ENCODE measurements at places on chromosomes 2 and 18.

- peak; percentile 39 for DNase-seq
Observed at GRCh38 chr18:29712785-29713184, 1329.8 kb downstream of the DSC3 start.

GRCh38 chr2:128198656-128199055, 107.7 kb downstream of the UGGT1 start:
- no peak for DNase-seq

DNA sequence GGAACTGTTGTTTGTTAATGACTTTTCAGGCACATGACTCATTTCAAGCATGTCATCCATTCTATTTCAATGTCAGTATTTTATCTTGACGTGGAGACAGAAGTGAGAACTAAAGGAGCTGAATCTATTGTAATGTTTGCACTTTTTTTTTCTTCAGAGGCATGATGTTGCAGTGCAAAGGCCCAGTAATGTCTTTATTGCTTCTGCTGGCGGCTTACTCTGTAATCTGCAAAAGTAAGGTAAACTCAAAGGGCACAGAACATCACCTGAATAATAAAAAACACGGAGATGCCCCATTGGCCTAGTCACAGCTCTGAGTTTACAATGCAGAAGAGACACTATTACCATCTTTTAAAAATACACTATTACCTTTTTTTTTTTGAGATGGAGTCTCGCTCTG, 2.4 kb upstream of the CNNM3 start:
- no peak for DNase-seq

- no peak for DNase-seq
Observed at GRCh38 chr2:128593879-128594650, 275.4 kb upstream of the HS6ST1 start.

- DNase-seq: no peak
Observed at GRCh38 chr2:84713441-84713840, 167.4 kb downstream of the TRABD2A start.

DNA sequence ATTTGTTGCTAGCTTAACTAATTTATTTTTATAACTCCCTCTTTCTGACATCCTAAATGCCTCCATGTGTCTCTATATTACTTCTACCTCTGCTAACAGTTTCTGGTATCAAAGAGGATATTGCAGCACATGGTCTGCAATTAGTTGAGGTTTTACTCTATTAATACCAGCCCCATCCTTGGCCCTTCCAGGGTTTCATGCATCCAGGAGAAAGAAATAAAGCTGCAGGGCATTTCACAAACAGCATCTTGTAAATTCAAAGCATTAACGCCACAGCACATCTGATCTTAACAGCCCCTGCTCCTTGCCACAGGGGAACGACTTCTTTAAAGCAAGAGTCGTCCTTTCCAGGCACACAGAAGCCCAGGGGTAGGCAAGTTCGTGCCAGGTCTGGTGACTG, 258.9 kb downstream of the ICOS start:
- DNase-seq: no peak

DNA sequence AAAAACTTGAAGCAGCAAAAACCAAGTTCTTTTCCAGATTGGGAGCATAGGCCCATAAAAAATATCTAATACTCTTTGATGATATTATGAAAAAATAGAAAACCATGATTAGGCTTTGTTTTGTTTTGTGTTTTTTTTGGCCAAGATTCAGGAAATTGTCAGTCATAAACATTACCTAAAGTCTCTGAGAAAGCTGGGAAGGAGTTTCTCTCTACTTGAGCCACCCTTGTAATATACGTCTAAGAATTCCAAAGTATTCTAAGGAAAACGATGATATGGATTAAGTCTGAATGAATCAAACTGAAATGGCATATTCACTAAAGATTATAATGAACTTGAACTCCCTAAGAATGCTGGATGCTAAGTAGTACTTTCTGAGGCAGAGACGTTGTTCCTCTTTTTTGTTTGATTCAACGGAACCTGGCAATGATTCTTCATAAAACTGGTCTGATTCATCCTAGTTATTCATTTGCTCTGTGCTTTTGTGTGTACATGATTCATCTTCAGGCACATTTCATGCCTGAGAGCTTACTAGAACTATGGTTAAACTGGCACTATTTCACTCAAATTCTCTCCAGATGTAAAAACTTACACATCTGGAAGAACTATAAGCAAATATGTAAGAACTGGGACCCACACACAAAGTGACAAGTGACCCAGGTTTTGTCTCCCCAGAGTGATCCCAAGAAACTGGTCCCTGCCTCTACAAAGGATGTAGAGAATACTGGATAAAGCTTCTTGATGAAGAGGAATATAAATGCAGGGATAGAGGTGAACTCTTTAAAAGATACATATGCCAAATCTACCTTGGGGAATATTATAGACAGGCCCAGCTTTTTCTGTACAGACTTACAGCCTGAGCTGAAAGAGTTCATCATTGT, 159.7 kb downstream of the DOCK10 start:
- DNase-seq: peak; percentile 64

DNA sequence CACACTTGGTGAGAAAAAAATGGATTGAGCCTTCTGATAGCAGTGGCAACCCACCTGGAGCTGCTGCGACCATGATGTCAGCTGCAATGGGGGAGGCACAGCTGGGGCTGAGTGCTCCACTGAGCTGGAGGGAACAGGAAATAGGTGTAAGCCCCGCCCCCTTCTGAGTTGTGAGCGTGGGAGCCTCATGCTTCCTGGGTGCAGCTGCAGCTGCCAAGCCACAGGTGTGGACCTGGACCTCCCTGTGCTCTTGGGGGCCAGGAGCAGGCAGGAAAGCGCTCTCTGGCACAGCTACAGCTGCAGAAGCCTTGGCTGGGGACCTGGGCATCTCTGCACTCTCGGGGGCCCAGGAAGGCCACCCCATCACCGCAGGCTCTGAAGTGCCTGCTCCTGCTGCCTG, 970.6 kb downstream of the DCDC2C start:
- no peak for DNase-seq

DNA sequence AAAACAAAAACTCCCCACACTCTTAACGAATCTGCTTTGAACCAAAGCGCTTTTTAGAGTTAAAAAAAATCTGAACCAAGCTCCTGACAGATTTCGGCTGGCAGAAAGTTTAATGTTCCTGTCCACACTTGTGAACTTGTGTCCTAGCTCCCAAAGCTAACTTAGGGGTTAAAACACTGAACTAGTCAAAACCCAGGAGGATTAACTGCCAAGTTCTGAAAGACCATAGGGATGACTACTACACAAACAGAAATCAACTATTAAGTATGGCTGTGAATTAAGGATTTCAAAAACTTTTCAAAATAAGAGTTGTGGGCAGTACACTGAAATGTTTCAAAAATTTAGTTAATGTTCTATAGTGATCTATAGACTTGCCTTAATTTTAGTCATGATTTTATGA, 26.2 kb upstream of the CDKL4 start:
- no peak for DNase-seq

DNA sequence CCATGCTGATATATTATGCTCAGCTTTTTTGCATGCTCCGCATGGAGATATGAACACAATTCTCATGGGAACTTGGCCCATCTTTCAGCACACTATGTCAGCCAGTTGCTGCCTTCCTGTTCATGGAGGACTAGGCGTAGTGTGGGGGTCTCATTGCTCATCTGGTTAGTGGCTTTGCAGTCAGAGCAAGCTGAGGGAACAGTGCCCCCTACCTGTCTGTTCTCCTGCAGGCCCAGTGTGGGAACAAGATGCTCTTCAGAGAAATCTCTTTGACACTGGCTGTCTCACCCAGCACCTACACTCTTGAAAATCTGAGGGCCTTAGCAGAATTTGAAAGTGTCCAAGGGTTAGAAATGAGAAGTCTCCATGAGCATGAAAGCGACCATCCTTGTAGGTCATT, 47.1 kb downstream of the SPTBN1 start:
- peak; percentile 59 for DNase-seq

DNA sequence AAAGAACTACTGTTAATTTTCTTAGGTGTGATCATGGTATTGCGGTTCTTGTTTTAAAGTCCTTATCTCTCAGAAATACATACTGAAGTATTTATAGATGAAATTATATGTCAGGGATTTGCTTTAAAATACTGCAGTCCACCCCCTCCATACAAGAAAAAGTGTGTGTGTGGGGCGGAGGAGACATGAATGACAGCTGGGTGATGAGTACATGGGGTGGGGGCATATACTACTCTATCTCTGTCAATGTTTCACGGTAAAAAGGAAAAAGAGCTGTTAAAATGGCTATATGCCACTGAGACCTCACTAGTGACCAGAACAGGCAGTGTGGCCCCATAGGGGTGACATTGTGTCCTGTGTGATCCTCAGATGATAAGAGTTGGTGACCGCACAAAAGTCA, 54.1 kb downstream of the SPRED2 start:
- DNase-seq: no peak

- no peak for DNase-seq
Observed at GRCh38 chr2:225456619-225457260, 57.2 kb downstream of the NYAP2 start.

GRCh38 chr2:221170548-221170947, 401.6 kb downstream of the EPHA4 start:
- no peak for DNase-seq

GRCh38 chr2:200431996-200432705, 77.7 kb downstream of the KCTD18 start:
- DNase-seq: no peak

DNA sequence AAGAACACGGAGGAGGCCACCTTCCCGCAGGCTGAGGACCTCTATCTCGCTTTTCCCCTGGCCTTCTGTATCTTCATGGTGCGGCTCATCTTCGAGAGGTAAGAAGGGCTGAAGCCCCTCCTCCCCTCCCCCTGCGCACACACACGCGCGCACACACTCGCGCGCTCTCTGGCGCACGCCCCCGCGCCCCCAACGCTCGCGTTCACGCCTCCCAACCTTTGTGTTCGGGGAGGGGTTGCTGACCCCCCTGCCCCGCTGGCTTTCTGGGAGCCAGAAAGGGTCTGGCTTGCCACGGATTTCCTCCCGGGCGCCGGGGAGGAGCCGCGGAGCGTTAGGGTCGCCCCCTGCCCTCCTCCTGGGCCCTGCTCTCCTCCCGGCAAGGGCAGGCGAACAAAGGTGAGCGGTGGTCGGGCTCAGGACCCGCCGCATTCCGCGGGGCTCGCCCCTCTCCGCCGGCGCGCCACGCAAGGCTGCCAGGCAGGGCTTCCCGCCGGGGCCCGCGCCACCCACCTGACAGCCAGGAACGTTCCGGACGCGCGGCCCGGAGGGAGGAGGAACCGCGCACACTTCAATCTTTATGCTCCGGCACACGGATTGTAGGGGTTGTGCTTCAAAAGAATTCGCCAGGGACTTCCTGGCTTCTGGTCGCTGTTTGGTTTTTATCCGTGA, 583 bp downstream of the CERS6 start:
- peak; percentile 49 for DNase-seq

- no peak for DNase-seq
Observed at GRCh38 chr2:126914811-126915500, 16.3 kb downstream of the TEX51 start.

- no peak for DNase-seq
Observed at GRCh38 chr2:207352978-207353671, 176.6 kb upstream of the CREB1 start.

DNA sequence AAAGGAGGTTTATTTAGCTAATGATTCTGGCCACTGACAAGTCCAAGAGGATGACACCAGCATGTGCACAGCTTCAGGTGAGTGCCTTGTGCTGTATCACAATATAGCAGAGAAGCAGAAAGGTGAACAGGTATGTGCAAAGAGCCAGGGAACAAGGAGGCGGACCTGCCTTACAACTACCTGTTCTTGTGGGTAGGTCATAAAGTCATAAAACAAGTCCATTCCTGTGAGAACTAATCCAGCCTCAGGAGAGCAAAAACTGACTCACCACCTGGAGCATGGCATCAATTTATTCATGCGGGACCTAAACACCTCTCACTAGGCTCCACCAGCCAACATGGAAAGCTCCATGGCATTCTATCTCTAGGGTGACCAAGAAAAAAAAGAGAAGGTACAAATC, 234.2 kb downstream of the ASXL3 start:
- DNase-seq: no peak

GRCh38 chr2:240397924-240398645, 37.4 kb upstream of the GPC1 start:
- no peak for DNase-seq

GRCh38 chr2:230423851-230424458, 8.0 kb downstream of the SP100 start:
- DNase-seq: no peak

- DNase-seq: peak; percentile 55
Observed at GRCh38 chr2:26848336-26849055, 564 bp downstream of the DPYSL5 start.

- DNase-seq: no peak
Observed at GRCh38 chr2:233371641-233372040, 17.3 kb downstream of the DGKD start.

GRCh38 chr18:57437766-57438671, 2.8 kb downstream of the ONECUT2 start:
- DNase-seq: peak; percentile 88

DNA sequence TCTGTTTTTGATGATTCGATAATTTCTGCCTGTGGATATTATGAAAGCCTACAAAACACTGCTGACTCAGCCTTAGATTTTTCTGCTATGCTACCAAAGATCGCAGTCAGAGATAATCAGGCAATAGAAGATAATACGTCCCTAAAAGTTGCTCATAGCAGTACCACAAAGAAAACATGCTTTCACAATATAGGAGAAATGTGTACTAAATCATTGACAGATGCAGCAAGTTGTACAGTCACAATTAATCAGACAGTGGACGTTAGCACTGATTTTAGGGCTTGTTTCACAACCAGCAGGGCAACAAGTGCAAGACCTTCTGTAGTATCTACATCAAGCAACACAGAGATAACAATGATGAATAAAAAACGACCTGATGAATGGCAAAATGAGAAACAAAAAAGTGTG, 19.5 kb downstream of the RBM44 start:
- DNase-seq: peak; percentile 2

DNA sequence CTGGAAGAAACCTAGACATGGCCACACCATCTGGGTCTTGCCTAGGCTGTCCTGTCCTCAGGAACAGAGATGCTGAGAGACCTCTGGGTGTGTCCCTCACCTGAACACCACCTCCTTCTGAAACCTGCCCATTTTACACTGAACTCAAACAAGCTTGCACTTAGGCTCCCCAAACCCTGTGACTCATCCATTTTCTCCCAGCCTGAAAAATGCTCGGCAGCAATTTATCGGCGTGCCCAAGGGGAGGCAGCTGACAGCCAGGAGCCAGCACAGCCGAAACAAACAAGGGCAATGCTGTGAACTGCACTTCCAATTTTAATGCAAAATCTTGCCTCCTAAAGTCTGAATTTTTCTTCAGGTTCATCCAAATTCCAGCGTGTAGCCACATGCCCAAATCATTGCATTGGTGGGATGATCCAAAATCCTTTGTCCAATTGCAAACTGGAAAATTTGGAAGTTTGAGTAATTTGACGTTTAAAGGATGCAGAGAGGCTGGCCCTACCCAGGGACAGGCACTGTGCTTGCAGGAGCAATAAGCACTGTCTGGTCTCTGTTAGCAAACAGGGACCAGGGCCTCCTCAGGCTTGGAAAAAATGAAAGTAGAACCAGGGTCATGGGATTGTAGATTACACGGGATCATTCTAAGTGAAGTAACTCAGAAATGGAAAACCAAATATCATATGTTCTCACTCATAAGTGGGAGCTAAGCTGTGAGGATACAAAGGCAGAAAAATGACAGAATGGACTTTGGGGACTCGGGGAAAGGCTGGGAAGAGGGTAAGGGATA, 67.7 kb downstream of the GALNT14 start:
- peak; percentile 72 for DNase-seq
